ENCODE measurements at places on chromosomes 16 and 17.

GRCh38 chr17:35041390-35041789 is 22.1 kb downstream of the RFFL start:
- no peak for DNase-seq

DNA sequence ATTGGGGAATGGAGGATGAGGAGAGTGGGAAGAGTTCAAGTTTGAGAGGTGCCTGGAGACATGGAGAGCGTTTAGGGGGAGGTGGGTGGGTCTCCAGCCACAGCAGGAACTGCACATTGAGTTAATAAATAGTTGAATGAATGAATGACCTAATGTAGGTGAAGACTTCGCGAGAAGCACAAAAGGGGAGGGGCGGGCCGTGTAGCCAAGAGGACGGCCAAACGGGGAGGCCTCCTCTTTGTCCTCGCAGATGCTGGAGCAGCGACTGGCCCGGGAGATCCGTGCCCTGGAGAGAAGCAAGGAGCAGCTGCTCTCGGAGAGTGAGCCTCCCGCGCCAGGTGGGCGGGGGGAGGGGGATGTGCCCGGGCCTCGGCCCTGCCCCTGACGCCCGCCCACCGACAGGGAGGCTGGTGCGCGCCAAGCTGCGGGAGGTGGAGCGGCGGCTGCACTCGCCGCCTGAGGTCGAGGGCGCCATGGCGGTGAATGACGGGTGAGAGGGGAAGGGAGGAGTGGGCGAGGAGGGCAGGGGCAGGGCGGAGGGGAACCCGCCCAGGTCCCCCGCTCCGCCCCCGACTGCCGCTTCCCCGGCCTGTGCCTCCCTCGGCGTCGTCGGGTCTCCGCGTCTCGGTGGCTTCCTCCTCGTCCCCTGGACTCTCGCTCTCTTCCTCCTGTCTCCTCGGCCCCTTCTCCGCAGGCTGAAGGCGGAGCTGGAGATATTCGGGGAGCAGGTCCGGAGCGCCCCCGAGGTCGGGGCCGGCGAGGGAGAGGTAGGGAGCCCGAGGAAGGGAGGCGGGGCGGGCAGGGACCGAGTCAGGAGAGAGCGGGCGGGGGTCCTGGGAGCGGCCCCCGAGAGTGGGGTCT is 12.9 kb downstream of the SYCE1L start:
- no peak for DNase-seq

- DNase-seq: no peak
These were observed 1728.3 kb downstream of the TP53TG3F start for GRCh38 chr16:35187665-35188225.

- DNase-seq: no peak
These were observed 2.7 kb upstream of the SEPTIN12 start for GRCh38 chr16:4790871-4791270.

- DNase-seq: peak; percentile 59
These were observed 7.5 kb downstream of the AXIN2 start for GRCh38 chr17:65553646-65554552.

- no peak for DNase-seq
These were observed 14.6 kb downstream of the USP22 start for GRCh38 chr17:21028192-21028591.

DNA sequence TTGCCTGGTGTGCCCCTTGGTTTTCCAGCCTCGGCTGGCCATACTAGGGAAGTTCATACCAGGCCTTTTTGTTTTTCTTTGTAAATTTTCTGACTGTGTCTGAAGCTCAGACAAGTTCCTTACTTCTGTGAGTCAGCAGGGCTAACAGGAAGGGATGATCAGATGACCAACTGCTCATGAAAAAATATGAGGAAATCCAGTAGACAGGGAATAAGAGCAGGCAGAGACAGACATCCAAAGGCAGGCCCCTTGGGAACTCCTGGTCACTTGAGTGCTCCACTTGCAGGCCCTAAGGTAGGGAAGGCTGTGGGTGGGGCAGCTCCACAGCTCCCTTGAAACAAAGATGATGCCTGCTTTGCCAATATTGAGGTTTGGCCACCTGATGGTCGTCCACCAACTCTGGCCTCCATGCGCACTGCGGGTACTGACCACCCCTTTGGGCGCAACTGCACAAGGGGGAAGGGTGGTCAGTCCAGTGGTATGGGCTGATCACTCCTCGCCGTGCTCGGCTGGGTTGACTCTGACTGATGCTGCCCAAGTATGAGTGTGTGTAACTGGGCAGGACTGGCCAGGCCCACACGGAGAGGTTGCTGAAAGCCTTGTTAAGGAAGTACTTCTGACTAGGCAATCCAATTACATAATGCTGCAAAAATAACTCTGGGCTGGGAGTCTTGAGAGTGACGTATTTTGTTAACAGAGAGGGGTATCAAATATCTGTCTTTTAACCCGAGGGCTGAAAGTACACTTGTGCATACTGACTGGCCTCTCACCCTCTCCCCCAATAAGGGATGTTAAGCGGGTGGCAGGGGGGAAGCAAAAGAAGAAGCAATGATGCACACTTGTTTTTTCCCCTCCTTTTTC is 20.8 kb upstream of the ZFHX3 start:
- DNase-seq: peak; percentile 93

DNA sequence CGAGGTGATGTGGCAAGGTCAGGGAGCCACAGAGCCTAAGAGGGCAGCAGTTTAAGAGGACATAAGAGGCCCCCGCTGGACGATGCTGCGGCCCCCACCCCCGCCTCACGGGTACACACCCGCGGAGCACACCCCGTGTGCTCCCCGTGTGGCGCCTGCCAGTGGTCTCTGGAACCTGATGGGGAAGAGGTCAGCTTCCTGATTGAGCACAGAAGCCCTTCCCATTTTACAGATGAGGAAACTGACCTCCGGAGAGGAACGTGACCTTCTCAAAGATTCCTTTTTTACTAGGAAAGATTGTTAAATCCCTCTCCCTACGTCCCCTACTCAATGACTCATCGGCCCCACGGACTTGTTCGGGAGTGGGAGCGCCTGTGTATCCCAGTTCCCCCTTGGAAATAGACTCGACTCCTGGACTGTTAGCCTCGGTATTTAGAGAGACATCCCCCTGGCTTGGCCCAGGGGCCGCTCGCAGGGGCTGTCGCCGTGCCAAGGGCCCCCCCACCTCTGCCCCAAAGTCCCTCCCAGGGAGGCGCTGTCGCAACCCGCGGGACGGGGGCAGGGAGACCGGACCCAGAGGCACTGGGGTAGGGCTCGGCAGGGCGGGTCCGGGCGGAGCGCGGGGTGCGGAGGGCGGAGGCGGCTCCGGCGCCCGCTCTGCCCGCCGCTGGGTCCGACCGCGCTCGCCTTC is at the start of gene ABCC3:
Gene ABCC3 (plus strand): TSS at position 658 of the 691 bp plus-strand sequence. CDS start 56 bp downstream, outside the sequence.
- DNase-seq: peak; percentile 54

DNA sequence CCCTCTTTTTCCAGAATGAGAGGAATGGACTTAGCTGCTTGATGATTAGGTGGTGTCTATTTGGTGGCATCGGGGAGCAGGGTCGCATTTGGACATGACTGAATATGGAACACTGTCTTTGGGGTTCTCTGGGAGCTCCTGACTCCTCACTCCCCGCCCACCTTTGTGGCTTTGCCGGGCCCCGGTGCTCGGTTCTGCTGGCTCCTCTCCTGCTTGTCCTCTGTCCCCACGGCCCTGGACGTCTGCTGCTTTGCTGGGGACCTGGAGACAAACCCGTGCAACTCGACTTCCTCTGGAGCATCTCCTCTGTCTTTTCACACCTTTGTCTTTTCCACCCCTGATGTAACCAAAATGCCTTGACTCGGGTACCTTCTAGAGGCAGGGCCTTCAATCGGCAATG is 135.7 kb downstream of the IRX3 start:
- no peak for DNase-seq

DNA sequence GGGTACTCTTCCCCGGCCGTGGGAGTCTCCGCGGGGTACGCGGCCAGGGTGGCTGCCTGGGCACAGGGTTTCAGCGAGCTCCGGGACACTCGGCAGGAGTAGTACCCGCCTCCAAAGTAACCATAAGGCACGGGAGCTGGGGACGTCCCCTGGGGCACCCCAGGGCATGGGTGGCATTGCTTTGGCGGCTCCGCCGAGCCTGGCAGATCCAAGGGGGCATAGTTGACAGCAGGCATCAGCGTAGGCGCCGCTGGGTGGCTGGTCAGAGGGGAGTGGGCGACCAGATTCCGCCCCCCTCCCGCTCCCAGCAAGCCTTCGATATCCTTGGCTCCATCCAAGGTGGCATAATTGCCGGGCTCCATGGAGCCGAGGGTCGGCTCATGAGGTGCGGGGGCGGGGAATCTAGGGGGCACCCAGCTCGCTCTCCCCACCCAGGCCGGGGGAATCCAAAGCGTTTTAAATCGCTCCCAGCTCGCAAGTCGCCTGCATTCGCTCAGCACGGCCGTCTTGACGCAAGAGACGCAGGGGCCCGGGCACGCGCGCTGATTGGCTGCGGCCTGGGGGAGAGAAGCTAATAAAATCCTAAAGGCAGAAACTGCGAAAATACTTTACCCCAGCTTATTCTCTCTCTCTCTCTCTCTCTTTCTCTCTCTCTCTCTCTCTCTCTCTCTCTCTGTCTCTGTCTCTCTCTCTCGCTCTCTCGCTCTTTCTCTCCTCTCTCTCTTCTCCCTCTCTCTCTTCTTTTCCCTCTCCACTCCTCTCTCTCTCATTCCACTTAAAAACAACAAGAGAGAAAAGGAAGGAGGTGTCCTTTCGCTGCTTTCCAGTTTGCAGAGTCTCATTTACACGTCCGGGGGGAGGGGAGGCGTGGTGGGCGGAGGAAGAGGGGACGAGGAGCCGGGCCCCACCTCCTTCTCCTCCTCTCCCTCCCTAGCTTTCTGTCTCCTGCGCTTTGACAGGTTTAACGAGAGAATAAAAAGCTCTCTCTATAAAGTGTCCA is at the start of gene HOXB13:
Gene HOXB13 (minus strand): TSS at position 519 of the 1,000 bp plus-strand sequence. CDS start 157 bp downstream, at position 362.
- DNase-seq: peak; percentile 49

DNA sequence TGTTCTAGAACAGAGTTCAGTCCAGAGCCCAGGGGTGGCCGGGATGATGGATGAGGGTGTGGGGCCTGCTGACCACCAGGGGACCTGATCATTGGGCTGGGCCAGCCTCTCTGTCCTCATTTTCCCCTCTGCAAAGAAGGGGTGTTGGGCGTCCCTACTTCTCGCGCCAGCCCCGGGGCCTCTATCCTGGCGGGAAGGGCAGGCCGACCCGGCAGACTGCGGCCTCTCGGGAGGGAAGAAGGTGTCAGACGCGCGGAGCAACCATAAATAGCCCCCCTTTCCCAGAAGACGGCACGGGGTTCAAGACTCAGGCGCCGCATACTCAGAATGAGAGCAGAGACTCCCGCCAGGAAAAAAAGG is 2.0 kb upstream of the CACNA1G start:
- DNase-seq: no peak

DNA sequence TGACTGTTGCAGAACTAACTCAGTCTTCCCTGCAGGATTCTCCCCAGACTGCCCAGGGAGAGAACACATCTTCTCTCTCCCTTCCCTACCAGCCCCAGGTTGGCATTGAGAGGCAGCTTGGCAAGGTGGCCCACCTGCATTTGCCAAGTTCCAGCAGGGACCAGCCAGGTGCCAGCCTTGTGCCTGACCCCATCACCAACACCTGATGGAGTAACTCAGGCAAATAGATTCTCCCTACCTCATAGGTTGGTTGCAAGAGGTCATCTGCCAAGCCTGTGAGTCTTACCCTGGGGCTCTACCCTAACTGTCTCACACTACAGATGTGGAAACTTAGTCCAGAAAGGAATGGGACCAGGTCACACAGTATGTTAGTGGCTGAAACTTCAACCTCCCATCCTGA is 20.4 kb downstream of the BEAN1 start:
- DNase-seq: no peak

DNA sequence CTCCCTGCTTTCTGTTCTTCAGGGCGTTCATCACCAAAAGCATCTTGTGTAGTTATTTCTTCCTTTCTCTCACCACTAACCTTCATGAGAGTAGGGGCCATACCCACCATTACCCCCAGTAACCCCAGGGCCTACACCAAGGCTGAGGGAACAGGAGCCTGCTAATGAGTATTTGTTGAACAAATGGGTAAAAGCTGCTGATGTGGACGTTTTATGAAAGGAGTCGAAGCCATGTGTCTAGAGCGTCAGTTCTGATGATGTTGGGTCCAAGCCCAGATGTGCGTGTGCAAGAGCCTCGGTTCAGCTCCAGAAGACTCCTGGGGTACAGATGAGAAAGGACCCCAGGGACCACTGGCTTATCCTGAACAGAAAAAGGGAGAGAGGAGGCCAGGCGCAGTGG is 77.1 kb upstream of the TBC1D3K start:
- DNase-seq: no peak

GRCh38 chr17:62760059-62760944 is 47.8 kb downstream of the MARCHF10 start:
- DNase-seq: peak; percentile 66

DNA sequence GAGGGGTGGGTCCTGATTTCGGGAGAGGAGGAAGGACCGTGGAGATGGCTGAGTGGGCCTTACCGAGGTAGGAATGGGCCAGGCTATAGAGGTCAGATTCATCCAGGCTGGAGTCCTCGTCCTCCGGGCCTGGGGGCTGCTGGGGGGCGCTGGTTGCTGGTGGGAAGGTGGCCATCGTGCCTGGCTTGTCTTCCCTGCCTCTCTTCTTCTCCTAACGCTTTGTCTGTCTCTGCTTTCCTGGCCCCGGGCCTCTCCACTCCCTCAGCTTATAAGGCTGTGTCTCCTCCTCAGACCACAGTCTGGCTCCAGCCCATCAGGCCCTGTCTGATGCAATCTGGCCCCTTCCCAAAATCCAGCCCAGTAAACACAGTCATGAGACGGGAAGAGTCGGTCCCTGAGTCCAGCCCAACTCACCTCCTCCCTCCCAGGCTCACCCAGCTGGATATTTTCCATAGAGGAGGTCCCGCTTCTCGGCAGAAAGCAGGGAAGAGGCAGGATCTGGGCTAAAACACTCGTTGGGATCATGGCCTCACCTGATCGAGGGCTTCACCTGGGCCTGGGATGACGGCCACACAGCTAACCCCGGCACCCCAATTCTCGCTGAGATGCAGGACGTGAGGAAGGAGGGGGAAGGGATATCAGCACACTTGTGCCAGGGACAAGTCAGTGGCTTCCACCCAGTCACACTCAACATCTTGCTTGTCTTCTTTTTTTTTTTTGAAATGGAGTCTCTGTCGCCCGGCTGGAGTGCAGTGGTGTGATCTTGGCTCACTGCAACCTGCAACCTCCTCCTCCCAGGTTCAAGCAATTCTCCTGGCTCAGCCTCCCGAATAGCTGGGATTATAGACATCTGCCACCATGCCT is at the start of gene NUPR1:
Gene NUPR1 (minus strand): TSS at position 242 of the 864 bp plus-strand sequence. CDS start 67 bp downstream, at position 175.
- DNase-seq: peak; percentile 99

Data from fibroblast of mammary gland (primary cell).